ENCODE measurements at places on chromosomes 11 and 22.

DNA sequence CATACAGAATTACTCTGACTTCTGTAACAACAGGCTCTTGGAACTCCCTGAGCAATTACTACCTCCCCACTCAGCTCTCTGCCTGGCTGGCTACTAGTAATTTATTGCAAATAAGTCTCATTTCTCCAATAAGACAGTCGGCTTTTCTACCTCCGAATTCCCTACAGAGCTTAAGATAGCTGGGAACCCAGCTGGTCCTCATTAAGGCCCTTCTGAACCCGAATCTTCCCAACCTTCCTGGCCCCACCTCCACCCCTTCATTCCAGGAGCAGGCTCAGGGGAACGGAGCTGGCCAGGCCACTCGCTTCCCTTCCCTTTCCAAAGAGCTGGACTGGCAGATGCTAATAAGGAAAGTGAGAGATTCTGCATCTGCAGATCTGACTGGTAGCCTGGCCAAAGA lies 21.6 kb downstream of the TMPRSS5 start:
- no peak for DNase-seq

GRCh38 chr22:44731357-44731970 lies 20.9 kb upstream of the ARHGAP8 start:
- no peak for DNase-seq

DNA sequence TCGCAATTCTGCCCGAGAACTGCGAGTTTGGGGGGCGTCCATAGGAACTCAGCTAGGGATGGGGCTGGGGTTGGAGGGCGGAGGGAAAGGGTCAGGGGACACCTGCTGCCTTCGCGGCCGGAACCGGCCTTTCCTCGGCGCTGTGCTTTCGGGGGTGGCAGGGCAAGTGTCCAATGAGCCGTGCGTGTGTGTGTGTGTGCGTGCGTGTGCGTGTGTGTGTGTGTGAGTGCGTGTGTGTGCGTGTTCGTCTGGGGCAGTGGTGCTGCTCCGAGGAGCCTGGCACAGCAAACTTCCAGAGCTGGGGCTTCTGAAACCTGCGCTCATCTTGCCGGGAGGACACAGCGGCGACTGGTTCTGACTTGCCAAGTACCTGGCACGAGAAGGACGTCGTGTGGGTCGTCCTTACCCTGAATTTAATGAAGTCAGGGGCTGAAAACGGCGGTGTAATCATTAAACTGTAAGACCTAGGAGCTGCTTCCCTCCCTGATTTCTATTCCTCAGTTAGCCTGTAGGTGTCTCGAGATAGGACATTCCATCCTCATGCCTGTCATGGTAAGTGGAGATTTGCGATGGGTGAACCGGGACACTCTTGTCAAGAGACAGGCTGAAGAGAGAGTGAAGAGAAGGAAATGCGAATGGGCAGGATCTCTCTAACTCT lies 27.0 kb upstream of the AMOTL1 start:
- no peak for DNase-seq

DNA sequence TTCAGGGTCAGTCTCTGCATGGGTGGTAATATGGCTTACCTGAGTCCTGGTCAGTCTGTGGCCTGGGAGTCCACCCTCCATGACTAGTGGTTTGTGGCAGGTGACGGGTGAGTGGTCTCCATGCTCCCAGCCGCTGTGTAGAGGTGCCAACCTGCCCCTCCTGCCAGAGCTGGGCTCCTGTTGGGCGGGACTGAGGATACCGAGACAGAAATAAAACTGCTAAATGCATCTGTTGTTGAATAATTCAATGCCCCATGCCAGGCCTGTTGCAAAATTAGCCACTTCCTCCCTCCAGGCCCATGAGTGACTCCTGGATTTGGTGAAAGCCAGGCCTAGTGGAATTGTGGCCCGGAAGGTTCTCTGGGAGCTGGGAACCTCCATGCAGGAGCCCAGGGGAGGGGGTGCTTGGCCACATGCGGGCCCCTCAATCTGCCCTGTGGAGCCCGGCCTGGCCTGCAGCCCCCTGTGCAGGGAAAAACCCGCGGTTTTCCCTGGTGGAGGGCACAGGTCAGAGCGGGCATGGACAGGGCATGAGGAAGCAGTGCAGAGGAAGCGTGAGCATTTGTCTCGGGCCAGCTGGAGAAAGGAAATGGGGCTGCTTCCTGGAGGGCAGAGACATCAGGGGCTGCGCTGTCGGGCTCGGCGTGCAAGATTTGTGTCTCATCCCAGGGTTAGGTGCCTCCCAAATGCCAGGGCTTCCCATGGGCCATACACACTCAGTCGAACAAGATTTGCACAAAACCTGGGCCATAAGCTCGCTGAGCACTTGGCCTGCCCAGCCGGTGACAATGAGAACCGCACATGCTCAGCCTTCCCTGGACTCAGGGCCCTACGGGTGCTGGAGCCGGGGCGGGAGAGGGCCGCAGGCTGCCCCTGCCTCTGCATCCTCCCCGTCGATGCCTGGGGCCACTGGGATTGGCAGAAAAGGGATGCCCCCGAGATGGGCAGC lies 66.9 kb downstream of the KCNQ1 start:
- DNase-seq = peak; percentile 49

DNA sequence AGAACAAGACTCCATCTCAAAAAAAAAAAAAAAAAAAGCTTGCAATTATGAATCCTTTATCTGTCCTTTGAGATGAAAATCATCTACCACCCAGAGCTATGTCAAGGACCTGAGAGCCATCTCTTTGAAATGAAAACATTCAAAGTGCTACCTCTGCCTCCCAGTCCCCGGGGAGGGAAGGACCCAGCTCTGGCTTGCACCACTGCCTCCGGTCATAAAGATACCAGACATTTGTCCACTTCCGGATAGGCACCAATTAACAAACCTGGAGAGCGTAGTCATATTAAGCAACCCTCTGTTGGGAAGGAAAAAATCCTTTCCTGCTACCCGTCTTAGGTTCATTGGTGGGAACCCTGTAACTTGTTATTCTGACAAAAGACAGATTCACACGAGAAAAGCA lies 98.6 kb downstream of the ARHGAP8 start:
- no peak for DNase-seq

DNA sequence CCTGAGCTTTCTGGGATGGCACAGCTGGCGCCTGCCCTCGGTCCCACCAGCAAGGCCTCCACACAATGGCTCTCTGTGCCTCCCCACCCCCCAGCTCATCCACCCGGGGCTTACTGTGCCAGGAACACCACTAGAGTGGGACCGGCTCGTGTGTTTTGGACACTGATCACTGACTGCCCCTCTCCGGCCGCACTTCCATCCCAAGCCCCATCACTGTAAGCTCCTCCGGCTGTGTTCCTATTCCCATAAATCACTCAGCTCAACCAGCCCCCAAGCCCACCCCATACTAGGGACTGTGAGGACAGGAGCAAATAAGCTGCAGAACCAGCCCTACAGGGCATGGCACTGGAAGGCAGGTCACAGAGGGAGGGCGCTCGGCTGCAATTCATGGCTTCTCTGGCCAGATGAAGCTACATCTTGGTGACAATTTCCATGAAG lies 7.3 kb downstream of the APBB1 start:
- no peak for DNase-seq

DNA sequence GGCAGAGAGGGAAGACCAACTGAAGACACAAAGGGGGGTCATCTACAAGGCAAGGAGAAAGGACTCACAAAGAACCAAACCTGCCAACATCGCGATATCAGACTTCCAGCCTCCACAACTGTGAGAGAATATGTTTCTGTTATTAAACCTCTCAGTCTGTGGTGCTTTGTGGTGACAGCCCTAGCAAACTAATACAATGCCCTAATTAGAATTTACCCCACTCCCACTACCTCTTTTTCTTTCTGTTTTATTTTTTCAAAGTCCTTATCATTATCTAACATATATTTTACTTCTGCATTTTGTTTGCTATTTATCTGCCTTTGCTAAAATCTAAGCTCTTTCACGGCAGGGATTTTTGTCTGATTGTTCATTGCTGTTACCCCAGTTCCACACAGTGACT lies 2.5 kb upstream of the OR52D1 start:
- no peak for DNase-seq

DNA sequence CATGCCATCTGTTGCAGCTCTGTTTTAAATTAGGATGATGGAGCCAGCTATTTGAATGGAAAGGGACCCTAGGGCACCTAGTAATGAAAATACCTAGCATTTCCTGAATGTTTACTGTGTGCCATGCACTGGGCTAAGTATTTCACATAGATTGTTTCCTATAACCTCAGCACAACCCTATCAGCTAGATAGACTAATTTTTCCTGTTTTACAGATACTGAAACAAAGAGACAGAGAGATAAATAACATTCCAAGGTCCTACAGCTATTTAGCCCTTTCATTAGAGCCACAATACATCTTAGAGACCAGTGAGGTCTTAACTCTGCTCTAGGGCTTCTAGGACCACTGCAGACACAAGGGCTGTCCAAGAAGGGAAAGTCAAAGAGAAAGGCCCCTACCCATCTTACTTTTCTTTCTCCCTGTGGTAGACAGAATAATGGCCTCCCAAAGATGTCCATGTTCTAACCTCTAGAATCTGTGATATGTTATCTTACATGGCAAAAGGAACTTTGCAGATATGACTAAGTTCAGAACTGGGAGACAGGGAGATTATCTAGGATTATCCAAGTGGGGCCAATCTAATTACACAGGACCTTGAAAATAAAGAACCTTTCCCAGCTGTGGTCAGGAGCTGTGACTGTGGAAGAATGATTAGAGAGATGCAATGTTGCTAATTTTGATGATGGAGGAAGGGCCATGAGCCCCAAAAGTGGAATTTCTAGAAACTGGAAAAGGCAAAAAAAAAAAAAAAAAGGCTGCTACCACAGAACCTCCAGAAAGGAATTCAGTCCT lies 157.0 kb downstream of the CCDC34 start:
- DNase-seq = no peak

- no peak for DNase-seq
These were observed 134.7 kb downstream of the PAX6 start for GRCh38 chr11:31676280-31676982.

DNA sequence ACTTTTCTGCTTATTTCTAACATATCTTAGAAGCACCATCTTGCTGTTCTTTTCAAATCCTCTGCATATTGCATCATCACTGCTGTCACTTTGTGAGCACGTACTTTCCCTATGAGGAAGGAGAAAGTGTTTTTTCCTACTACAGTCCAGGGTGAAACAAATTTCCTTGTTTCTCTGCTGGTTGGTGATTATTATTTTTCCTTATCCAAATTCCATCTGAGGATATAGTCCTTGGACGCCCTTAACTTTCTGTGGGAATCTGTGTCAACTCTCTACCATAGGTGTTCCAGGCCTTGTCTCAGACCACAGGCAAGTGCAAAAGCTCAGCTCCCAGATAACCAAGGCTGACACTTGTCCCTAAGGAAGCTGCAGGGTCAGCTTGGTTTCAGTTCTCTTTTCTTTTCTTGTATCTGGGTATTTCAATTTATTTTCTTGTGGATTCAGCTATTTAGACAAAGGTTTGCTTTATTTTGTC lies 29.4 kb upstream of the LYVE1 start:
- DNase-seq = no peak

DNA sequence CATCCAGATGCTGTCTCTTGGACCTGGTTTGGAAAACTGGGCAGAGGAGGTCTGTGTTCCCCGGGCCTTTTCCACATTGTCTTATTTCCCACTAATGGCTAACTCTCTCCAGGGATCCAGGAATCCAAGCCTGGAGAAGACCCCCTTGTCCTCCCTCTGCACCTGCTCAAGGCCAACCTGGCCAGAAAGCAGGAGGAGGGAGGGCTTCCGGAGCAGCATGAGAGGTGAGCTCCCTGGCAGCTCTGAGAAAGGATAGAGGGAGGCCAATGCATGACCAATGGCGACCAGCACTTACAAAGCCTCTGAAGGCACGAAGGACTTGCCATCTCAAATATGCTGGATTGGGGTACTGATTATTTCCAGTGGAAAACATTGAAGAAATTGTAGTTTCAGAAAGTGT lies 445.0 kb upstream of the B3GAT1 start:
- no peak for DNase-seq

GRCh38 chr22:48247829-48248228 lies 1485.4 kb downstream of the TBC1D22A start:
- no peak for DNase-seq

- no peak for DNase-seq
These were observed 617 bp downstream of the CSKMT start for GRCh38 chr11:62665599-62666258.

DNA sequence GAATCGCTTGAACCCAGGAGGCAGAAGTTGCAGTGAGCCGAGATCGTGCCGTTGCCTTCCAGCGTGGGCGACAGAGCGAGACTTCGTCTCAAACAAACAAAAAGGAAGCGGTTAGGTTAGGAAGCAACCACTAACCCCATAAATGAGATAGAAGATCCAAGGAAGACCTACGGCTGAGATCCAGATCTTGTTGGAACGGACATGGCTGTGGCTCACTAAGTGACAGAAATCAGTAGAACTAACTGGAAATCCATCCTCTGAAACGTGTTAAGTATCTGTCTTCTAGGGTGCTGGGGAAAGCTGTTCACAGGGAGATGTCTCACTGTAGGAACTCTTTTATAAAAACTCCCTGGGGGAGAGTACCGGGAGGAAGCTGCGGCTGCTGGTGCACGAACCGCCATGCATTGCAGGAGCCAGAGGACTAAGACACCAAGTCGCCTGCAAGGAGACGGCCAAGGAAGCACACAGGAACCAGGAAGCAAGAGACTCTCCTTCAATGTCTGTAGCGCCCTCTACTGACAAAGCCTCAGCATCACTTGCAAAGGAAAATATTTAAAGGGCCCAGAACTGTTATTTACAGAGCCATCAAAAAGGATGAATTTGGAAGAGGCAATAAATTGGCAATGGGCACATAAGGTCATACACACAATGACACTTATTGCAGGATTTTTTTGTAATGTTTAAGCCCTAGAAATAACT lies 16.9 kb upstream of the SPTY2D1 start:
- DNase-seq = no peak

- DNase-seq = no peak
These were observed 19.8 kb downstream of the SPECC1L start for GRCh38 chr22:24290459-24290858.

GRCh38 chr11:75631086-75631730 lies 37.6 kb downstream of the MAP6 start:
- DNase-seq = no peak

DNA sequence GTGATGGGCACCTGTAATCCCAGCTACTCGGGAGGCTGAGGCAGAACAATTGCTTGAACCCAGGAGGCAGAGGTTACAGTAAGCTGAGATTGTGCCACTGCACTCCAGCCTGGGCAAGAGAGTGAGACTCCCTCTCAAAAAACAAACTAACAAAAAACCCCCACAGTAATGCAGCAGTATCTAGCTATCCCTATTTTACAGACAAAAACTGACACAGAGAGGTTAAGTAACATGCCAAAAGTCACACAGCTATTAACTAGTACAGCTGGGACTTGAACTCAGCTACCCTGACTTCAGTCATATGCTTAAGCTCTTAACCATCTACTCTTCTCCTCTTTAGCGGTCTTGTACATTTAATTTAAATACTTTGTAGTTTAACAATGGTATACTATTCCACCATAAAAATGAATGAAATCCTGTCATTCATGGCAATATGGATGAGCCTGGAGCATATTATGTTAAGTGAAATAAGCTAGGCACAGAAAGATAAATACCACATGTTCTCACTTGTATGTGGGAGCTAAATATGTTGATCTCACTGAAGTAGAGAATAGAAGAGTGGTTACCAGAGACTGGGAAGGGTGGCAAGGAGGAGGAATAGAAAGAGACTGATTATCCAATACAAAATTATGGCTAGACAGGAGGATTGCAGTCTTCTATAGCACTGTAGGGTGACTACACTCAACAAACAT lies 82.8 kb downstream of the DENND5A start:
- no peak for DNase-seq

- no peak for DNase-seq
These were observed 54.4 kb downstream of the TMEM135 start for GRCh38 chr11:87092159-87092558.

- DNase-seq = no peak
These were observed 22.4 kb downstream of the MGAT3 start for GRCh38 chr22:39479254-39479653.

All from RWPE2 (cell line).